ENCODE measurements at places on chromosomes 2 and 18.

DNA sequence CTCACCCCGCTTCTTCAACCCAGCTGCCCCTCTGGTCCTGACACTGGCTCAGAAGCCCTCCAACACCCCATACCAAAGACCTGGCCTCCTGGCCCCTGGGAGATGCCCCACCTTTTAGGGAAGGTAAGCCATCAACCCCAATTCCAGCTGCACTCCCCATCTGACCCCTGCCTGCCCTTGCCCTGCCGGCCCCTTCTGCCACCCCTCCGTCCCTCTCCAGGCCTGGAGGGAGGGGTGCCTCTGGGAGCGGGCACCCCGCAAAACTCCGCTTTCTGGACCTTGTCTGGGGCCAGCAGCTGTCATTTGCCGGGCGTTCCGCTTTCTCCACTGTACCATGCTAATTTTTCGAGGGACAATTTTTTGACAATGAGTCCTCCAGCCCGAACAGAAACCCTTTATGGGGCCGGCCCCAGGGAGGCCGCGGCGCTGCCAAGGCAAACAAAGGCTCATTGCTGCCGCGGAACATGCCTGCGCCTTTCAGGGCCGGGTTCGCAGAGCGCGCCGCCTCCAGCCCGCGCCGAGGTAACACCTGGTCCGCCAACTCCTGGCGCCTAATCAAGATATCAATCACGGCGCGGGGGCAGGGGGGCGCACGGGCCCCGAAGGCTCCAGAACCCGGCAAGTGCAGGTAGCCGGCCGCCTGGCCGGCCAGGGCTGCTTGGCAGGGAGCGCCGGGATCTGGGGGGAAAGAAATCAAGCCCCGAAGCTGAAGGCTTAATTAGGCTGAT lies 96.0 kb downstream of the INHBB start:
- DNase-seq = no peak

DNA sequence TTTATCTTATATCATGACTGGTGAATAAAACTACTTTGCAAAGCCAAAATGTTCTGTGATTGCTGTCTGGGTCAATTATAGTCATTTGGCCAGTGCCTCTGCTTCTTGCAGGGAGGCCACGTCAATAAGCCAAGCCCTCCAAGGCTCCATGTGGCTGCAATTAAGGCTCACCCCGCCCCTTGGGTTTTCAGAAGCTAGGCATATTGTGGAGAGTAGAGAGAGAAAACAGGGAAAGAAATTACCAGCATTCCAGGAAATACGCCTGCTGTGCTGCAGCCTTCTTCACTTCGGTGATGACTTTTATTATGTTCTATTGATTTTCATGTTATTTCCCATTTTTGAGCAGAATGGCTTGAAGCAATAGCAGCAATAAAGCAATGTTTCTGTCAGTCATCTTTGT lies 319.7 kb downstream of the SOX11 start:
- no peak for DNase-seq

- DNase-seq = no peak
Measured at GRCh38 chr2:102059151-102059550, 67.4 kb downstream of the IL1R2 start.

DNA sequence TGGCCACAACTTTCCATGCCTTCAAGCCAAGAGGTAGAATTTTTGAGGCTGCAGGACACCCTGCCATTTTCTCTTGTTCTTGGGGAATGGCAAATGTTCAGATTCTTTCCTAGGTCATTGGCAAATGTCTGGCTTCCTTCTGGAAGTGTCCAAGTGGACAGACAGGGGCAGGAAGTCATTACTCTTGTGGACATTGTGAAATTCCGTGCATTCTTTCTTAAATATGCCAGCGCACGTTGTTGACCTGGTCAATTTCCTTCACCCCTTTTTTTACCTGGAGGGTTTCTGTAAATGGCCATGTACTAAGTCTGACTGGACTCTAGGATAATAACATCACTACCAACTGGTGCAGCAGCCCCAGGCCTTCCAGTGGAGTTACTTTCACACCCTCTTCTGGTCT lies 13.9 kb downstream of the ASB18 start:
- DNase-seq = no peak

DNA sequence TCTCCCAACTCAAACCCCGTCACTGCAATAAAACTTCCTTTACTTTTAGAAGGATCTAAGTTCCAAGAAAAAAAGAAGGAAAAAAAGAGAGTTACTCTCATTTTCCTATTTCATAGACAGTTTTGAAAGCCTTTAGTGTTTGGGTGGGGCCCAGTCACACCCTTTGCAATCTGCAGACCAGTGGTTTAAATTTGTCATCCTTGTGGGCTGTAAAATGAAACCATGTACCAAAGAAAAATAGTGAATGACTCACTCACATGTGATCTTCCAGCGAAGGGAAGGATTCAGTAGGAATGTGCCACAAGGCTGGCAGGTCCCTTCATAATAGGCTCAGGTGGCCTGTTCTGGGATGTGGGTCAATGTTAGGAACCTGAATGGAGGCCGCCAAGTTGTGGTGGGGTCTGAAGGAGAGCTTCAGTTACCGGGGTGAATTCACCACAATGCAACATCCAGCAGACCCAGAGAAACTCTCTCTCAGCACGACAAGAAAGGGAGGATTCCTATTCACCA lies 28.3 kb downstream of the ANXA4 start:
- DNase-seq = no peak
